ENCODE measurements at places on chromosomes 2 and 18.
A peak's percentile ranks its signal among the peaks of the same experiment; 100 is the strongest.

DNA sequence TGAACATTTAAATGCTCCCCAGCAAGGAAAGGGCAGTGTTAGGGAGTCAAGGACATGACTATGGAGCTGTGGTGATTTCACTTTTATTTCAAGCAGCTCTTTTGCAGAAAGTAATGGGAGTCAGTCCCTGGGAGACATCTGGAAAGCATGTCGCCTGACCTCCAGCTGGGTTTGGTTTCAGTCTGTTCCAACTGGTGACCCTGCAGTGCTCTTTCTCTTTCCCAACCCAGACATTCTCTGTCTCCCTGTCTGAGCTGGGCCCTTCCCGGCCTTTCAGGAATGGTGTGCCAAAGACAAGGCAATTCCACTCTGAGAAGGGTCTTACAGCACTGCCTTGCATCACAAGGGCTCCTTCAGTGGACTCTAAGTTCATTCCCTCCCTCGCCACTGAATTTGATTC is 323.2 kb downstream of the OSR1 start:
- no peak for DNase-seq

DNA sequence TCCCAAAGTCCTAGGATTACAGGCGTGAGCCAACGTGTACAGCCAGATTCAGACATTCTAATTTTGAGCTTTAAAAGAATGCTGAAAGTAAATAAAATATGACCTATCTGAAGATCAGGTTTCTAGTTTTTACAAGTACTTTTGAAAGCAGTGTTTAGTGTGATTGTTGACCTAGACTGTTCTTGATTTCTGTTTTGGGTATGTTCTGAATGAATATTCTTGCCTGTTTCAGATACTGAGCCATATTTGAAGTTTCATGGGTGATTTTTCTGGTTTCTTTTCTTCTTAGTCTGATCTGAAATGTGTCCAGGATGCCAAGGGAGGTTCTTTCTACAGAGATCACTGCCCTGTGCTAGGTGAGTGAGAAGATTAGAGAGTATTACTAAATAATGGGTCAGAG is 37.2 kb downstream of the MIB1 start:
- DNase-seq: no peak

DNA sequence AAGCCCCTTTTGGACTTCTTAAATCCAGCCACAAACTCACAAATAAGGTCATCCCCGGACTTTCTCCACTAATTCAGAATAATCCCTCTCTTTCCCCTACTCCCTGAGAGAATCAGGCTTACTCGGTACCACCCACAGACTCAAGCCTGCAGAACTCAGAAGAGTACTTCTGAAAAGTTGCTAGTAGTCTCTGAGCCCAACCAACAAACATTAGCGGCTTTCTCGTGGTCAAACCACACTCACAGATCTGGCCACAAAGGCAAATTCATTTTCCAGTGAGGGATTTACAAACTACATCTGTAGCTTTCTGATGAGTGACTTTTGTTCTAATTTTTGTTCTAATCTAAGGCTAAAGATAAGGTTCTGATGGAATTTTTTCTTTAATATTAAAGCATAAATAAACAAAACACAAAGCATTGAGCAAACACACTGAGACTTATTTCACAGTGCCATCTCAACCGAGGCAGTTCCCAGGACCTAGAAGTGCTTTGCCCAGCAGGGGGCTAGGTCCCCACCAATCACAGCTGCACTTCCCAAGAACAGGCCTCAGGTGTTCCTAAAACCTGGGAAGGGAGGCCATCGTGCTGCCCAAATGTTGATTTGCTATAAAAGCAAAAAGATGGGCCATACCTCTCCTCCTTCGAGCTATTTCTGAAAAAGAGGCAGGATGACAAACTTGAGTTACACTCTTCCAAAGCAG is 110.7 kb downstream of the COLEC12 start:
- no peak for DNase-seq

DNA sequence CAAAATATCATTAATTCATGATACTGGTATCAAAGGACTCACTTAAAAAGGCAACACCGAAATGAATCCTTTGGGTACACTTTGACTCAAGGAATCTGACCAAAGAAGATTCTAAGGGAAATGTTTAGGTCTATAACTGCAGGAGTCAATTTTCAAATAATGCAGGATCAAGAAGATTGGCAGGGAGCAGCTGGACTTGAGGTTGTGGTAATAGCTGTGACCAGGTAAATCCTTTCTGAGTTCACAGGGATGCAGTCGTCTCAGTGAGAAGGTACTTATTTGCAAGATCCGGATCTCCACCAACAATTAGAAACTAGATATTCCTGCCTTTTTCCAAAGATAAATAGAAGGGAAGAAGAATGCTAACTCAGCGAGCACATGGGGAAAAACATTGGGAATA is 96.9 kb downstream of the SCN9A start:
- DNase-seq: no peak

GRCh38 chr2:111667542-111668273 is 216.3 kb downstream of the ANAPC1 start:
- DNase-seq: peak; percentile 32

DNA sequence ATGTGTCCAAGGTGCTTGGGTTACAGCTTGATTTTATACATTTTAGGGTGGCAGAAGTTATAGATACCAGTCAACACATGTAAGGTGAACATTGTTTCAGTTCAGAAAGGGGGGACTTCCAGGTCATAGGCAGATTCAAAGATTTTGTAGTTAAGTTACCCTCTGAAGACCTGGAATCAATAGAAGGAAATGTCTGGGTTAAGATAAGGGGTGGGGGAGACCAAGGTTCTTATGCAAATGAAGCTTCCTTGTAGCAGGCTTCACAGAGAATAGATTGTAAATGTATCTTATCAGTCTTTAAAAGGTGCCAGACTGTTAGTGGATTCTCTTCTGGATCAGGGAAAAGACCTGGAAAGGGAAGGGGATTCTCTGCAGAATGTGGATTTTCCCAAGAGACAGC is 42.4 kb downstream of the BMPR2 start:
- no peak for DNase-seq

DNA sequence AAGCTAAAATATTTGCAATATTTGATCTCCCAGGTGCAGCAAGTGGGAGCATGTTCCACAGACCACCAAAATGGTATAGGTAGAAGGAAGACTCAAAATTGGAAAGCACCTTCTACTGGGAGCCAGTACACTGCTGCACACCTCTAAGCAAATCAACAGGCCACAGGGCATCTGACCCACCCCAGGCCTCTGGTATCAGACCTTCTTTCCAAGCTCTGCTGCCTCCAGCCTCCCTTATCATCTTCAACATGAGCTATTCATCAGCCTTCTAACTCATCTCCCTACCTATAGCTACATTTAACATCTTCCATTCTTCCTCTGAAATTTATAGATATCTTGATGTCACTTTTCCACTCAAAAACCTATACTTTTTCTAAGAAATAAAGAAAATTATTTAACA is 294.8 kb downstream of the ZEB2 start:
- no peak for DNase-seq

- no peak for DNase-seq
These were observed 5.7 kb upstream of the NMUR1 start for GRCh38 chr2:231535961-231536360.

DNA sequence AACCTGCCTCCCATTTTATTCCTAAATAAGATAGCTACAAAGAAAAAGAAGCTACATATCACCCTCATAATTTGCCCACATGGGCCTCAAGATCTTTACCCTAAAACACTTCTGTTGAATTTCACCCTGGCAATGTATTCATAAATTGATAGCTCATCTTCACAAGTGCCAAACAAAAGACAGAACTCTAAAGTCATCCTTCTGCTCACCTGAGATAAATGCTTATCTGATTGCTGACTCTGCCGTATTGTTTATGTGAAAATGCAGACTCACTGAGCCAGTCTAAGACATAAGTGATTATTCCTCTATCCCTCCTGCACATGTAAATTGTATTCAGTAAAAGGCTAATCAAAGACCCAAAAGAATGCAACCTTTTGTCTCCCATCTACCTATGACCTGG is 2.0 kb downstream of the RDH14 start:
- DNase-seq: no peak

- DNase-seq: no peak
These were observed 71.0 kb downstream of the PXDN start for GRCh38 chr2:1673160-1673944.

DNA sequence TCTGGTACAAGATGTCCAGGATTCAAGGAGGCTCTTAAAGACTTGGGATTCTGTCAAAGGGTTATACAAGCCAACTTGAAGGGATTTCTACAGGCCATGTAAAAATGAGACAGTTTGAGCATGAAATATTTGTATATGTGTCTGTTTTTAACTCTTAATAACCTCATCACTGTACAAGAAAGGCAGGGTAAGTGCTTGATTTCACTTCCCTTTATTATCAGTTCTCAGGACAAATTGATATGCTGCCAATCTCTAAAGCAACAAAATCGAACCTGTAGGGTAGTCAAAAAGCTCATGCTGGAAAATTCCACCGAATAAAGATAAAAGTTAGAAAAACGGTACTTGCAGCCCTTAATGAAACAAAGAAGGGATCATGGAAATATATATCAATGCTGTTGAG is 14.1 kb downstream of the COPS8 start:
- DNase-seq: no peak

GRCh38 chr2:85994421-85994777 is 105.6 kb upstream of the ST3GAL5 start:
- DNase-seq: no peak

- DNase-seq: no peak
These were observed 228.0 kb upstream of the SMAD7 start for GRCh38 chr18:49178736-49179135.

- peak; percentile 63 for DNase-seq
These were observed 26.4 kb upstream of the MSTN start for GRCh38 chr2:190088917-190089316.

- DNase-seq: no peak
These were observed 9.1 kb upstream of the MYO5B start for GRCh38 chr18:50203801-50204604.

- DNase-seq: no peak
These were observed 83.9 kb downstream of the PAX3 start for GRCh38 chr2:222214885-222215284.

DNA sequence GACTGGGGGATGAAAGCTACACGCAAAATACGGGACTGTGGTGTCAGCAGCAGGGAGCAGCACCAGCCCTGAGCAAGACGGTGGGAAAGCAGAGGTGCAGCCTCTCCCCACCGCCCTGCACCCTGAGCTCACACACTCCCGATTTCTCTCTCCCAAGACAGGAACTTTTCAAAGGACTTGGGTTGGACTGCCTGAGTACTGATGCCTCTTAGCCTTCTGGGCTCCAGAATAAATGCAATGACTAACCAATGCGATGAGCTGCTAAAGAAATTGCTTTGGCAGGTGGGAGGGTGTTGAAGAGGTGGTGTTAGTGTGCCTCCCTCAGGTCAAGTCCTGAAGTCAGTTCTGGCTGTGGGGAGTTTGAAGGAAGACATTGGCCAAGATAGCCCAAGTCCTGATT is 9.6 kb downstream of the TRIM54 start:
- DNase-seq: no peak

DNA sequence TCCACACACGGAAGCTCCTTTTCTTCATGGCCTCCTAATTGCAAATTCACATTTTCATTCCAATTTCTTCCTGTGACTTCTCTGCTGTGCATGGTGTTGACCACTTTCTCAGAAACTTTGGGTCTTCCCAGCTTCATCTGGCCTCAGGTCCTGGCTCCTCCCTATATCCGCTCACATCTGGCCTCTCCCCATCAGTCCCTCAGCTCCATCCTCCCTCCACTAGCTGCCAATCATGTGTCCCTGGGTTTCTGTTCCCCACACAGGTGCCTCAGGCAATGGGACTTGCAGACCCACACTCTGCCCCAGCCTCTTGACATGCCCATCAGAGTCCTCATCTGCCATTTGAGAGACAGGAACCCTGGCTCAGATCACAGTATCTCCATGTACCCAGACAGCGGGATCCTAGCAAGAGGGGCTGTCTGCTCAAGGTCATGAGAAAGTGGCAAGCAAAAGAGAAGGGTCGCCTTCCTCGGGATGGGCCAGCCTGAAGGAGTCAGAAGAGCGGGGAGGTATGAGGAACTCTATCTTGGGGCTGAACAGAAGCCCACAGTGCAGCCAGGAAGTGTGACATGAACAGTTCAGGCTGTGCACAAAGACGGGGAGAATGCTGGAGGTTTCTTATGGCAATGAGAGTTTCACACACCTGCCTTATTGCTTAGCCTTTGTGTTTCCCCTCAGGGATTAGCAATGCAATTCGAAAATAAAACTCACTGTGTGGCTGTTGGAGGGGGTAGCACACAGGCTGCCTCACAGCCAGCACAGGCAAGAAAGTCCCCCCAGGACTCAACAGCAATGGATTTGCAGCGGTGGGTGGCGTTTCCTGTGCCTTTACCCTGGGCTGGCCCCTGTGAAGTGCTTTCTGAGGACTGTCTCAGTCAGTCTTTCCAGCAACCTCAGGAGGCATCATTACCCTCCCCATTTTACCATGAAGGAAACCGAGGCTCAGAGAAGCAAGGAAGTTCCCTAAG is 69.5 kb downstream of the COPS8 start:
- DNase-seq: no peak

DNA sequence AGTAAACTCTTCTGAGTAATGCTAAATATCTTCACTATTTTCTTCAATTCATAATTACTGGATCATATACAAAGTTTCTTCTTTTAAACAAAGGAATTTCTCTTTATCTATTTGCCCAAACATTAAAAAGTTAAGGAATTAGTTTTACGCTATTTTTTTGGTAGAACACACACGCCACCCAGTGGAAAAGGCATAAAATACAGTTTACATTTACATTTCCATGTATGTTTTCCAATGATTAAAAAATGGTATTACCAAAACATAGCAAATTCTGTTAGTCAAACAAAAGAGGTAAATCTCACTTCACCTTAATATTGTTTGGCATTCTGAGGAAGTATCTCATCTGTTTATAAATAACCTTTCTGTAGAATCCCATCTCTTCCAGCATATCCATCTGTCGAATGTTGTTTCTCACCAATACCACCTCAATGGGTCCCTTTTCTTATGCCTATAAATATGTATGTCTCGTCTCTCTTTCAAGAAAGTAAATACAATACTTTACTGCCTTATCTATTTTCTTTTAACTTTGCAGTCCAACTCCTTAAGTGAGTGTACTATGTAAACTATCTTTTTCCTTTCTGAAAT is 7.2 kb downstream of the BOLL start:
- DNase-seq: peak; percentile 17

DNA sequence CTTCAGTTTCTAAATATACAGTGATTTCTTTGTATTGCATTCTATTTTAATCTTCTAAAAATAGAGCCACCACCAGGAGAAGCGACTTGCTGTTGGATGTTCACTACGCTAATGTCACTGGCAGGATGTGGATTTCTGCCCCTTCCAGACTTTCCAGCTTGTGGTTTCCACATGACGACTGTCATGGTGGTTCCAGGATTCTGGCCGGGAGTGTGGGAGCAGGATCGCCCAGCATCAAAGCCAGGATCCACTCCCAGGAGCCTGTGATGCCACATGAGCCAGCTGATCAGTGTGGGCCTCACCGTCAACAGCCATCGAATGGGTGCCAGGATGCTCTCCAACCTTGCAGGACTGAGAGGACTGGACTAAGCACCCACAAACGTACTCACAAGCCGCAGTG is 148.8 kb downstream of the HDAC4 start:
- DNase-seq: no peak

DNA sequence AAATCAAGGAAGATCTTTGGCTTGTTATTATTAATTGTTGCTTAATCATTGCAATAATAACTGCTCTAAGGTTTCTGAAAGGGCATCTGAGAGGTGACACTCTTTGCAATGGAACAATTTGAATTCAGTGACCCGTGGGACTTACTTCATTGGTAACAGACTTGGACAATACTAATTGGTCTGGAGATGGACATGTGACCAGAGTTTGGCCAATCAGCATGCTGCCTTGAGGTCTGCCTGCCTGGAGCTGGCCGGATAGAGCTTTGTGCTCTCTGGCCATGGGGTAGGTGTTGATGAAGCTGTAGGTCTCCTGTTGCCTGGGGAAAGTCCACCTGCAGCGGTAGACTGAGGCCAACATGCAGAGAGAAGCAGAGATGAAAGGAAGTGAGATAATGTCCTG is 24.0 kb upstream of the VPS4B start:
- no peak for DNase-seq
